Retina (tissue), 1 donor: ENCODE measurements at places on chromosomes 7 and 10.

DNA sequence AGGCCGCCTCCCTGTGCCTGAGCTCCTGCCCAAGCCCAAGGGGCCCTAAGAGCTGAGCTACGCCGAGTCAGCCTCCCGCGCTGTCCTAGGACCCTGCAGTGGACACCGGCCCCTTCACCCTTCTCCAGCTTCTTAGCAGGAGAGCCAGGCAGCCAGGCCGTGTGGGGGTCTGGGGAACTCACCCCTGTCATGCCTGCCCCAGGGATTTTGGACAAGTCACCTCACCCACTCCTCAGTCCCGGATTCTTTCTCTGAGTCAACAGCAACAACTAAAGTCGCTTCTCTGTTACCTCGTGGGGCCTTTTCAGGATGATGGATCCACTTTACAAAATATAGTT is 79.3 kb downstream of the MKI67 start:
- no peak for DNase-seq

DNA sequence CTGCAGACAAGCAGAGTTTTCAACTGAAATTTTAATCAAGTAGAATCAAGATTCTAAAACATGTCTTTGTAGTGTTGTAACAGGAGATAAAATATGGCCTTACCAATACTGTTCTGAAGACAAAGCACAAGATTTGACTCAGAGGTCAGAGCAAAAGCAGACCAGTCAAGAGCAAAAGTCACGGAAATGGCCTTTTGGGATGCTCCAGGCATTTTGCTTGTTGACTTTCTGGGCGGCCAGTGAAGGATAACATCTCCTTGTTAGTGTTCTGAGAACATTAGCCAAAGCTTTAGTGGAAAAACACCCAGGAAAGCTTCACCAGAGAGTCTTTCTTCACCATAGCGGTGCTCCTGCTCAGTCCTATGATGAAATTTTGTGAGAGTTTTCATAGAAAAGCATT is 590.6 kb downstream of the ARL4A start:
- no peak for DNase-seq

DNA sequence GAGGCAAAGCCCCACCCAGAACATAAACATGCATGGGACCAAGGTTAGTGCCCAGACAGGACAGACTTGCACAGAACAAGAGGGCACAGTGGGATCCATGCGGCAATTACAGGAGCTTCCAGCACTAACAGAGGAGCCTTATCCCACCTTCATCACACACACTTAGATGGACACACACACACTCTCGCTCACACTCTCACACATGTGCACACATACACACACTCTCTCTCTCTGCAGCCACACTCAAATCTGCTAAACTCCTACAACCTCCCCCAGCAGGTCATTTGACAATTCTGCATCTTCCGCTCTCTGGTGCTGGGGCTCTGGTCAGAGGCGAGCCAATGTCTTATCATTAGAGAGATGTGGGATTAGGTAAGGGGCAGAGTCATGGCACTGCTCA is 120.5 kb downstream of the UBE2H start:
- DNase-seq: no peak

DNA sequence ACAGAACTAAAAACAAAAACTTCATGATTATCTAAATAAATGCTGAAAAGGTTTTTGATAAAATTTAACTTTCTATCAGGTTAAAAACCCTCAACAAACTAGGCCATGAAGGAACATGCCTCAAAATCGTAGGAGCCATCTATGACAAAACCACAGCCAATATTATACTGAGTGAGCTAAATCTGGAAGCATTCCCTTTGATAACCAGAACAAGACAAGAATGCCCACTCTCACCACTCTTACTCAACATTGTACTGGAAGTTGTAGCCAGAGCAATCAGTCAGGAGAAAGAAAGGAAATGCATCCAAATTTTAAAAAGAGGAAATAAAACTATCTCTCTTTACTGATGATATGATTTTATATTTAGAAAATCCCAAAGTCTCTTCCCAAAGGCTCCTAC is 228.7 kb downstream of the CHRM2 start:
- DNase-seq: no peak

- DNase-seq: no peak
Observed at GRCh38 chr10:97531401-97531986, 32.8 kb downstream of the UBTD1 start.

DNA sequence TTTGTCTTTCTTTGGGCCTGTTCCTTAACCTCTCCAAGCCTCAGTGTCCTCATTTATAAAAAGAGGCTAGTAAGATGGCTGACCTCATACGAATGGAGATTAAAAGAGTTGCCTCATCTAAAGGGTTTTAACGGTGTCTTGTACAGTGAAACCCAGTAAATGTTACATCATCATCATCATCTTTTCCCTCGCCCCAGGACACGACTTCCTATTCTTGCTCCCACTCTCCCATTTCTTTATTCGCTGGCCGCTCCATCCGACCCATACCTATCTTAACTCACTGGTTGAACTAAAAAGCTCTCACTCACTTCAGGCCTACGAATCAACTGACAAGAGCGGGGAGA is 554 bp downstream of the FRA10AC1 start:
- DNase-seq: no peak

GRCh38 chr10:130359711-130360110 is 223.5 kb downstream of the GLRX3 start:
- no peak for DNase-seq
